M059J (cell line): ENCODE measurements at places on chromosomes 3 and 15. TPM values are rescaled to one million over a fixed set of nuclear protein-coding genes. Genes with fewer than 3 reads are reported as not detected.

GRCh38 chr3:43970920-43971319 is 270.8 kb upstream of the TOPAZ1 start:
- DNase-seq = no peak

GRCh38 chr3:108389372-108389771 is 93.0 kb downstream of the HHLA2 start:
- no peak for DNase-seq

GRCh38 chr3:17430582-17430981 is 311.8 kb downstream of the TBC1D5 start:
- no peak for DNase-seq

DNA sequence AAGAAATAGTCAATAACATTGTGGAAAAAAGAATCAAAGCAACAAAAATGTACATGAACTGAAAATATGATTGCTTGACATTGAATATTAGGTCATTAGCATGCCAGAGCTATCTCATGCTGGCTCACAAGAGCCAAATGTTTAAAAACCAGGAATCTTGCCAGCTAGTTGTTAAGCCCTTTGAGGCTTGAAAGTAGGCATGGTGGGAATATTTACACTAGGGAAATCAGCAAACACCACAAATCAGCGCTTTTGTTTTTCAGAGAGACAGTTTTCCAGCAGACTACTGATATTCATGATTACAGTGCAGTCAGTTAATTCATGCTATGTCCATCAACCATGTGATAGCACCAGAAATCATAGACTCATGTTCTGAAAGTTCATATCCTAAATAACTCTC is 144.8 kb downstream of the ARPP21 start:
- no peak for DNase-seq

GRCh38 chr3:140629357-140630137 is 48.3 kb upstream of the TRIM42 start:
- peak; percentile 96 for DNase-seq

Gene MST1R
- 0.17 and 1.4 TPM in 2 replicates for total RNA-seq

Gene HSPBAP1
- total RNA-seq = 5.5 and 7.7 TPM in 2 replicates
